ENCODE measurements at places on chromosomes 16 and 17.

- no peak overlapping the region for H3K27ac ChIP-seq
- no peak overlapping the region for H3K4me3 ChIP-seq
- ATAC-seq = no peak
- peaks cover 3% of the 10 kb centered on the region for H3K4me1 ChIP-seq
- no peaks in the 10 kb centered on the region for H3K27me3 ChIP-seq
These were observed 40.8 kb upstream of the BPTF start for GRCh38 chr17:67784364-67785121.

- H3K36me3 ChIP-seq = no peaks in the 10 kb centered on the region
- peaks cover 16% of the 10 kb centered on the region for H3K27me3 ChIP-seq
- ATAC-seq = no peak
- no peaks in the 10 kb centered on the region for H3K4me1 ChIP-seq
- no peak overlapping the region for H3K4me3 ChIP-seq
These were observed 80.9 kb downstream of the SPACA3 start for GRCh38 chr17:33072421-33073161.

GRCh38 chr16:50761267-50761666, 19.4 kb downstream of the CYLD start:
- H3K27me3 ChIP-seq = no peaks in the 10 kb centered on the region
- no peak overlapping the region for H3K4me3 ChIP-seq
- no peaks in the 10 kb centered on the region for H3K36me3 ChIP-seq
- no peaks in the 10 kb centered on the region for H3K4me1 ChIP-seq
- H3K27ac ChIP-seq = no peak overlapping the region
- no peak for ATAC-seq

DNA sequence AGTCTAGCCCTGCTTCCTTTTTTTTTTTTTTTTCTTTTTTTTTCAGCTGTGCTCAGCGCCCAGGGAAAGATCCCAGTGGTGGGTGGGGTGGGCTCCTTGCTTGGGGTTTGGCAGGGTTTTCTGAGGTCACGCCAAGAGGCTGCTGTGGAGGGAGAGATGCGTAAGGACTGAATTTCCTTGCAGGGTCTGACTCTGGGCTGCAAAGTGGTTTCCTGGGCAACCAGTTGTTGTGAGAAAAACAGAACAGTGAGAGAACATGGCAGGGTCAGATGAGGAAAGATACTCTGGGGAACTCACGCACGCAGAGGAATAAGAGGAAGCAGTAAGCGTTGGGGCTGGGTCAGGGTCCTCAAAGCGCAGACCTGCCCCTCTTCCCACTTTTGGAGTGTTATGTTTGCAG, 119.5 kb downstream of the IRF8 start:
- H3K36me3 ChIP-seq = no peaks in the 10 kb centered on the region
- ATAC-seq = peak; percentile 80
- H3K4me1 ChIP-seq = no peaks in the 10 kb centered on the region
- peak overlapping the region; percentile 48 for H3K27ac ChIP-seq
- no peak overlapping the region for H3K4me3 ChIP-seq

DNA sequence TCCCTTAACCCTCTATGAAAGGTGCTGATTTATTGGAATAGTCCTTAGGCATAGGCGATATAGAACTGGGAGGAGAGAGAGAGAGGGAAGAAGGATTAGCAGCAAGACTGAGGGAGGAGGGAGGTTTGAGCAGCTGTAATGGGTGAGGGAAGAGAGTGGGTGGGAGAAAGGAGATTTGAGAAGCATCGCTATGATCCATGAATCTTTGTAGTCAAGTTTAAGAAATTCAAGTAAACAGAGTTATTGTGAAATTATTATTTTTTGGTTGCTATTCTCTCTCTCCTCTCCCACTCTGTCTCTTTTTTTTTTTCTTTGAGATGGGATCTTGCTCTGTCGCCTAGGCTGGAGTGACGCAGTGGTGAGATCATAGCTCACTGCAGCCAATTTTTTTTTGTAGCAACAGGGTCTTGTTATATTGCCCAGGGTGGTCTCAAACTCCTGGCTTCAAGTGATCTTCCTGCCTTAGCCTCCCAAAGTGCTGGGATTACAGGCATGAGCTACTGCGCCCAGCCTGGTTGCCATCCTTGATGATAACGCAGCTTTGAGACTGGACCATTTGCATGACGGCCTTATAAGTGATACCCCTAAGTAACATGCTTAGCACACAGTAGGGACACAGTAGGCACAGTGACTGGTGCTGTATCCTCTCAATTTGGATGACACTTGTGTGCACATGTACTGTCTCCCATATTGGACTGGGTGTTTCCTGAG, 21.0 kb upstream of the TNS4 start:
- no peaks in the 10 kb centered on the region for H3K27me3 ChIP-seq
- peak overlapping the region; percentile 55 for H3K27ac ChIP-seq
- ATAC-seq = peak; percentile 68

DNA sequence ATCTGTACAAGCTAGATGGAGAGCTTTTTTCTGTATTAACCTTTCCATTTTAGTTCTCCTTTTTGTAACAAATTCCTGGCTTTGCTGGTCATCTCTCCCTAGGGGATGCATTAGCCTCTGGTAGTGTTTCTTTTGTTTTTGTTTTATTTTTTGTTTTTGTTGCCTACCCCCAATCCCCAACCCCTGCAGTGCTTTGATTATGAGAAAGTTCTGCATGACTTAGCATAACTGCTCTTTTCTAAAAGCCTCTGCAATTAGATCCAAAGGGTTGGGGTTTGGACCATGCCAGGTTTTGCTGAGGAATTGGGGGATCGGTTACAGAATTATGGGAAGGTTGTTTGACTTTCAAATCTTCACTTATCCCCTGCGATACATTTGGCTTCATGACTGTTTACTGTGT, 98.2 kb downstream of the ADAMTS18 start:
- H3K36me3 ChIP-seq = no peaks in the 10 kb centered on the region
- H3K4me1 ChIP-seq = no peaks in the 10 kb centered on the region
- H3K27ac ChIP-seq = no peak overlapping the region
- H3K4me3 ChIP-seq = no peak overlapping the region
- no peaks in the 10 kb centered on the region for H3K27me3 ChIP-seq

- H3K4me3 ChIP-seq = no peak overlapping the region
- no peaks in the 10 kb centered on the region for H3K36me3 ChIP-seq
- H3K27ac ChIP-seq = no peak overlapping the region
- H3K4me1 ChIP-seq = no peaks in the 10 kb centered on the region
These were observed 5.3 kb upstream of the DNAH2 start for GRCh38 chr17:7712111-7712771.

DNA sequence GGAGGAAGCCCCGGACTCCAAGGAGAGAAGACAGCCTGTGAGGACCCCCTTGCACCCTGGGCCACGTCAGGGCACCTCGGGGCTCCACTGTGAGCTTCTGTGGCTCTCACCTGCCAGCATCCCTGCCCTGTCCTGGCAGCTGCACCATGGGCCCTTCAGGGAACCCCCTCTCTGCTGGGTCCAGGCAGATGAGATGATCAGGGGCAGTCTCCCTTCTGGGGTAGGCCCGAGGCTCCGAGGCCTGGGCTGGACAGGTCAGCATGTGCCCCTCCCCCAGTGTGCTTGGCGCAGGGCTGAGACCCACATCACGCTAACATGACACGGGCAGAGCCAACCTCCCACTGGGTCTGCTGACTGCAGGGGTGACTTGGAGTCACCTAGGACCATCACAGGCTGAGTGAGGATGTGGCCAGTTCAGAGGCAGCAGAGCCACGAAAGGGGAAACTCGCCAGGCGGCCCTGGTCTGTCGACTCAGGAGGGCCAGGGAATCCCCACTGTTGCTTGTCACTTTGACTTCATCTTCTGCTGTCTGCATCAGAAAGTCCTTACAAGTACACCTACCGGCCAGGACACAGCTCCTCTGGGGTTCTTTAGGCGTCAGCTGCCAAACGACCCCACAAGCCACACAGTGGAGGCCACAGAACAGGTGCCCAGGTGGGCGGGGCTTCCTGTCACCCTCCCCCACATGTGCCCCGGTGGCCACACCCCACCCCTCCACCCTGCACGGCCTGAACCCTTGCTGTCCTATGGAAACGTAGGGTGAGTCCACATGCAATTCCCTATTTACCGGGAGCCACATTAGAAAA, 2.2 kb downstream of the GALNS start:
- no peak overlapping the region for H3K27ac ChIP-seq
- H3K4me1 ChIP-seq = peaks cover 19% of the 10 kb centered on the region
- ATAC-seq = no peak
- H3K36me3 ChIP-seq = peaks cover 42% of the 10 kb centered on the region
- no peak overlapping the region for H3K4me3 ChIP-seq

- peaks cover 17% of the 10 kb centered on the region for H3K4me1 ChIP-seq
- no peak overlapping the region for H3K4me3 ChIP-seq
- no peaks in the 10 kb centered on the region for H3K36me3 ChIP-seq
- H3K27me3 ChIP-seq = no peaks in the 10 kb centered on the region
- ATAC-seq = no peak
- H3K27ac ChIP-seq = no peak overlapping the region
These were observed 20.0 kb downstream of the KSR1 start for GRCh38 chr17:27475981-27476895.

GRCh38 chr17:61755668-61756067, 107.7 kb downstream of the BRIP1 start:
- ATAC-seq = no peak
- H3K27ac ChIP-seq = no peak overlapping the region
- no peaks in the 10 kb centered on the region for H3K36me3 ChIP-seq
- no peak overlapping the region for H3K4me3 ChIP-seq

GRCh38 chr17:82050761-82051641, 610 bp downstream of the RFNG start:
- no peaks in the 10 kb centered on the region for H3K27me3 ChIP-seq
- H3K27ac ChIP-seq = no peak overlapping the region
- peak overlapping the region; percentile 71 for H3K4me3 ChIP-seq
- peaks cover 26% of the 10 kb centered on the region for H3K4me1 ChIP-seq
- H3K36me3 ChIP-seq = peaks cover 69% of the 10 kb centered on the region

DNA sequence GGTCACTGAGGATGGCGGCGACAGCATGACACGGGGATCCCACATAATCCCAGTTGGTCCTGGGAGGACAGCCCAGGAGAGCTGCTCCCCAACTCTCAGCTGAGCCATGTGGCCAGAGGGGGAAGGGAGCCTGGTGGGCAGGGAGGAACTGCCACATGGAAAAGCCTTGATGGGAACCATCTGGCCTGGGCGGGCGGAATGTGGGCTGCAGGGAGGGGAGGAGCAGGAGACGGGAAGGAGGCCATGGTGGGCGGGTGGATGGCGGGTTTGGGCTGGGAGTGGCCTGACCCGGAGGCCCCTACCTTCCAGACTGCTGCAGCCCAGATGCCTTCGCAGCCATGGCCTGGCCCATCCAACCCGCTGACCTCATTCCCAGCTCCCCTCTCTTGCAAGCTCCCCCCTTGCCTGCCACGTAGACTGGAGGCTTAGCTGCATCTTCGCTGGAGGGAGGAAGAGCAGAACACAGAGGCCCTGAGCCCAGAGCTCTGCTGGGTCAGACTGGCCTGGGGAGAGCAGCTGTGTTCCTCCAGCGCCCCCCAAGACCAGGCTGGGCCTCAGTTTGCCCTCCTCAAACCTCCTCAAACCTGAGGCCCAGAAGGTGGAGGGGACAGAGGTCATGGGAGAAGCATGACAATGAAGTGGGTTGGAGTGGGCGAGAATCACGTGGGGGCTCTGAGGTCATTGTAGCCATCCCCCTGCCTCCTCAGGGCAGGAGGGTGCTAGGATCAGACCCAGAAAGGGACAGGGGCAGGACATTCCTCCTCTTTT, 8.2 kb upstream of the COL1A1 start:
- H3K4me3 ChIP-seq = no peak overlapping the region
- H3K27ac ChIP-seq = peak overlapping the region; percentile 59
- peaks cover 4% of the 10 kb centered on the region for H3K27me3 ChIP-seq
- peak; percentile 94 for ATAC-seq

GRCh38 chr17:1904273-1905182, 74.7 kb downstream of the RPA1 start:
- H3K27me3 ChIP-seq = peaks cover 49% of the 10 kb centered on the region
- no peak overlapping the region for H3K4me3 ChIP-seq
- no peak for ATAC-seq
- H3K4me1 ChIP-seq = peaks cover 8% of the 10 kb centered on the region

DNA sequence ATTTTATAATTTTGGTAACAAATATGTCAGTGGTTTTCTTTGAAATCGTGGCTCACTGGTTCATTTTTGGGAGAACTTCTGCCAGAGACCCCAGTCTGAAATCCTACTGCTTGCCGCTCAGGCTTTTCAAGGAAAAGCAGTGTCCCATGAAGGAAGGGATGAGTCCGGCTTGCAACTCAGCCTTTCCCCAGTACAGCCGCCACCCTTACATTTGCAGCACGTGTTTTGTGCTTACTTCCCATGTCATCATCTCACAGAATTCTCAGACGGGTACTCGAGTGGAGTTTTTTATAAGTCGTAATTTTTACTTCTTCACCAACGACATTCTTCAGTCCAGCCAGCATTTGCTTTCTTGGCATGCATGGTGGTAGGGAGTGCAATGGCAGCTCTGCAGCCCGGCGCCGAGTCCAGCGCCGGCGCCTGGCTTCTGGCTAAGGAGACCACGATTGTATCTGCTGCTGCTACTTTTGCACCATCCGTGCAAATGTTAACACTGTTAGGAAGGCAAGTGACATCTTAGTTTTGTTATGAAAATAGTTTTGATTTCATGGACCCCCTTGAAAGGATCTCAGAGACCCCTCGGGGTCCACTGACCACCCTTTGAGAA, 111.0 kb downstream of the AMFR start:
- no peaks in the 10 kb centered on the region for H3K4me1 ChIP-seq
- no peak overlapping the region for H3K27ac ChIP-seq
- no peak overlapping the region for H3K4me3 ChIP-seq
- no peaks in the 10 kb centered on the region for H3K36me3 ChIP-seq
- no peak for ATAC-seq

DNA sequence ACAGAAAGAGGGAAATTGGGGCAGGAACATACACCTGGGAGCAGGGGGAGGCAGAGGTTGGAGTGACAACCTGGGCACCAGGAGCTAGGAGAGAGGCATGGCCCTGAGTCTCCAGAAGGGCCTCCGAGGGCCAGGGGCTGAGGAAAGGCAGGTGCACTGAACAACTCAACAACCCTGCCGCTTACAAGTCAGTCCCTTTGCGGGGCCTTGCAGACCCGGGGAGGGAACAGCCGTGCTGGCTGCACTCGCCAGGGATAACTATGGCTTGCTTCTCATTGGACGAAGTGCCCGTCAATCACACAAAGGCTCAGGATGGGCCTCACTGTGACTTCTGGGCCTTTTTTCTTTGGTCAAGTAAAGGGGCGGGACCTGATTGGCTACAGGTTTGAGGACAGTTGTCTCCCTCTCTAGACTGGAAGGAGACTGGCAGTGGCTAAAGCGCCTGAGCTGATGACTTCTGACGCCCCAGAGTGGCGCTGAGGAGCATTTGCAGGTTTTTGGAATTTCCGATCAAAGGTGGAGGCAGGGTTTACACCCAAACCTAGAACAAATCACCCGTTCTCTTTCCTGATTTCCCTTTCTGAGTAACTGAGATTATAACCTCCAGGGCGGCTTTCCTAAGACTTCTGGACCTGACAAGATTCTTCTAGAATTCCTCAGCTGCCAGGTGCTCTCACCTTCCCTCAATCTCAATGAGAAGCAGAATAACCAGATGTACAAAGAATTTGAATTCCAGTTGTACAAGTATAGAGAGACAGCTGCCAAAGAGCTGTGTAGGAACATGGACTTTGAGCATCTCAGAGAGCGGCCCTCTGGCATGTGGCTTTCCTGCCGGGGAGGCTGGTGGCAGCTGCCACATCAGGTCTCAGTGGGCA, 27.6 kb upstream of the ST6GALNAC2 start:
- no peak overlapping the region for H3K27ac ChIP-seq
- H3K4me1 ChIP-seq = no peaks in the 10 kb centered on the region
- no peaks in the 10 kb centered on the region for H3K36me3 ChIP-seq
- H3K27me3 ChIP-seq = no peaks in the 10 kb centered on the region
- H3K4me3 ChIP-seq = no peak overlapping the region
- no peak for ATAC-seq

Data from gastroesophageal sphincter (tissue), 4 donors.